Heart left ventricle (tissue), 16 donors: ENCODE measurements at places on chromosomes 7 and 10. TPM values are rescaled to one million over a fixed set of nuclear protein-coding genes. Genes with fewer than 3 reads are reported as not detected.

- peaks cover 13% of the 10 kb centered on the region for H3K4me1 ChIP-seq
- no peak for DNase-seq
- no peak overlapping the region for H3K27ac ChIP-seq
- no peak overlapping the region for H3K4me3 ChIP-seq
- H3K27me3 ChIP-seq: no peaks in the 10 kb centered on the region
Measured at GRCh38 chr10:44193166-44193565, 191.7 kb downstream of the CXCL12 start.

GRCh38 chr7:115217373-115217772 is 295.5 kb downstream of the MDFIC start:
- H3K27ac ChIP-seq: no peak overlapping the region
- H3K4me3 ChIP-seq: no peak overlapping the region
- no peak for DNase-seq

DNA sequence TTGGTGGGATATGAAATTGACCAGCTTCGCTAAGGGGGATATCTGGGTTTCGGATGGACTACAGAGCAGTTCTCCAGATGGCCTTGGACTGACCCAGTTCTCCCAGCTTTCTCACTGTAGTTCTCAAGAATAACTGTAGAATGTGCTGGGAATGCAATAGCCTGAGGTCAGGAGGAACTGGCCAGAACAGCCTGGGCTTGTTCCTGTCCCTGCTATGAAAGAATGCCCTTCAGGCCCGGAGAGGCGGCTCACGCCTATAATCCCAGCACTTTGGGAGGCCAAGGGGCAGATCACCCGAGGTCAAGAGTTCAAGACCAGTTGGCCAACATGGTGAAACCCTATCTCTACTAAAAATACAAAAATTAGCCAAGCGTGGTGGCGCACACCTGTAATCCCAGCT is 12.3 kb upstream of the TSPAN14 start:
- no peaks in the 10 kb centered on the region for H3K36me3 ChIP-seq
- H3K27ac ChIP-seq: no peak overlapping the region
- peaks cover 10% of the 10 kb centered on the region for H3K4me1 ChIP-seq

DNA sequence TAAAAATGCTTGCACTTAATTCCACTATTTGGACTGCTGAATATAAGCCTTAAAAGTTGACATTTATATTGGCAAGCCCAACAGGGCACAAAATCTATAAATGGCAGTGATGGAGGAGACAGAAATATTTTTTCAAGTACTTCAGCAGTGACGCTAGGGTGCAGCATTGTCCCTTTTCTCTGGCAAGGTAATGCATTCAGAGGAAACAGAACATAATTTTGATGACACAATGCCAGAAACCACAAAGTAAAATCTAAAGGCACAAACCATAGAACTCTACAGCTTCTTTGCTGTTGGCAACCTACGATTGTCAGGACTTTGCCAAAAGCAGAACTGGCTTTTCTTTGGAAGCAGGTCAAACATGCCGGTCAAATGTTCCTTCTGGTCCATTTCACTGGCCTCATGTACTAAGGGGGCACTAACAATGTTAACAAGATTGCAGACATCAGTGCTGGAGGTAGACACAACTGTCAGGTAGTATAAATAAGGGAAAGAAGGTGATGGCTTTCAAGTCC is 30.9 kb upstream of the FAM133B start:
- peaks cover 21% of the 10 kb centered on the region for H3K36me3 ChIP-seq
- H3K27ac ChIP-seq: no peak overlapping the region
- peaks cover 8% of the 10 kb centered on the region for H3K4me1 ChIP-seq
- H3K4me3 ChIP-seq: no peak overlapping the region
- peak; percentile 68 for DNase-seq
- no peaks in the 10 kb centered on the region for H3K27me3 ChIP-seq

GRCh38 chr10:74704629-74705357 is 121.6 kb upstream of the KAT6B start:
- H3K36me3 ChIP-seq: peaks cover 7% of the 10 kb centered on the region
- no peaks in the 10 kb centered on the region for H3K27me3 ChIP-seq
- H3K4me3 ChIP-seq: no peak overlapping the region
- no peaks in the 10 kb centered on the region for H3K4me1 ChIP-seq
- no peak overlapping the region for H3K27ac ChIP-seq

- DNase-seq: no peak
- peaks cover 18% of the 10 kb centered on the region for H3K4me1 ChIP-seq
- no peak overlapping the region for H3K27ac ChIP-seq
- no peak overlapping the region for H3K4me3 ChIP-seq
- H3K27me3 ChIP-seq: no peaks in the 10 kb centered on the region
- no peaks in the 10 kb centered on the region for H3K36me3 ChIP-seq
Measured at GRCh38 chr10:32151871-32152270, 95.6 kb upstream of the KIF5B start.

GRCh38 chr7:119335405-119335804 is 937.6 kb upstream of the KCND2 start:
- no peak for DNase-seq
- no peaks in the 10 kb centered on the region for H3K36me3 ChIP-seq
- H3K27ac ChIP-seq: no peak overlapping the region

GRCh38 chr7:128710481-128710880 is 28.7 kb upstream of the CALU start:
- H3K36me3 ChIP-seq: no peaks in the 10 kb centered on the region
- H3K27ac ChIP-seq: no peak overlapping the region
- no peaks in the 10 kb centered on the region for H3K4me1 ChIP-seq
- no peak overlapping the region for H3K4me3 ChIP-seq
- DNase-seq: no peak

GRCh38 chr7:33979807-33980355 is 74.5 kb downstream of the BMPER start:
- no peak for DNase-seq
- no peak overlapping the region for H3K27ac ChIP-seq
- no peaks in the 10 kb centered on the region for H3K36me3 ChIP-seq
- no peak overlapping the region for H3K4me3 ChIP-seq
- no peaks in the 10 kb centered on the region for H3K4me1 ChIP-seq

DNA sequence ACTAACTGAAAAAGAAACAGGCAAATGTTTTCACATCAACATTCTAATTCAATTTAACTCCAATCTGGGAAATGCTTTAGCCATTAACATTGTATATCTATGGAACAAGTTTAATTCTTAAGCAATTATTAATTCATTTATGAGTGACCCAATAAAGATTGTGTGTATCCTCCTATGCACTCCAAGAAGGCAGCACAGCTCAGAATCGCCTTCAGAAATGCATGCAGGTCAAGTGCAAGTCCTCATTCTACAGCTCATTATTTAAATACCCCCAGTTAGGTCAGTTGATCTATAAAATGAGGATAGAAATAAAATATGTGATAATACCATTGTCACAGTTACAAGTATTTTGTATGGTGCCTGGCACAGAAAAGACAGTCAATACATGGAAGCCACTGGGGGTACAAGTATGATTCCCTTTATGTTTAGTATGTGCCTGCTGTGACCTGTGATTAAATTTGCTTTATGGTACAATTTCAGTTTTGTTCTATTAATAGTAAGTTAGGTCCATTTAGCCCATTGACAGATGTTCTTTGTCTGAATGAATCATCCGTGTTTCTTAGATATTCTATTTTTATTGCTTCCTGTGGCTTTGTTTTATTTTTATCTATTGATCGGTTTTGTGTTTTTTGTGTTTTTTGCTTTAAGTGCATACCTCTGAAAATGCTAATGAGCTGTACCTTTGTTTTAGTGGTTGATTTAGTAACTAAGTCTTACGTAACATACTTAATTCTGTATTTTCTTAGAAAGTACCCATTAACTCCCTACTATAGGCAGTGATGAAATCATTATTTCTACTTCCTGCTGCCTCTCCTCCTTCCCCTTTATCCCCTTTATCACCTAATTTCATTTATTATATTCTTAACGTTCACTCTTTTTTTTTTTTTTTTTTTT is 42.8 kb downstream of the CPXM2 start:
- no peaks in the 10 kb centered on the region for H3K4me1 ChIP-seq
- no peaks in the 10 kb centered on the region for H3K36me3 ChIP-seq
- no peak overlapping the region for H3K4me3 ChIP-seq
- no peak overlapping the region for H3K27ac ChIP-seq

DNA sequence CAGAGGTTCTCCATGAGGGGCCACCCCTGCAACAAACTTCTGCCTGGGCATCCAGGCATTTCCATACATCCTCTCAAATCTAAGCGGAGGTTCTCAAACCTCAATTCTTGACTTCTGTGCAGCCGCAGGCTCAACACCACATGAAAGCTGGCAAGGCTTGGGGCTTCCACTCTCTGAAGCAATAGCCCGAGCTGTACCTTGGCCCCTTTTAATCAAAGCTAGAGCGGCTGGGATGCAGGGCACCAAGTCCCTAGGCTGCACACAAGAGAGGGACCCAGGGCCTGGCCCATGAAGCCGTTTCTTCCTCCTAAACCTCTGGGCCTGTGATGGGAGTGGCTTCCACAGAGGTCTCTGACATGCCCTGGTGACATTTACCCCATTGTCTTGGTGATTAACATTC is 43.8 kb downstream of the CDHR3 start:
- DNase-seq: no peak
- H3K36me3 ChIP-seq: no peaks in the 10 kb centered on the region
- H3K27ac ChIP-seq: no peak overlapping the region

GRCh38 chr10:132388891-132389432 is 8.0 kb upstream of the PWWP2B start:
- H3K4me3 ChIP-seq: no peak overlapping the region
- H3K27ac ChIP-seq: no peak overlapping the region
- peaks cover 3% of the 10 kb centered on the region for H3K4me1 ChIP-seq
- no peaks in the 10 kb centered on the region for H3K36me3 ChIP-seq

DNA sequence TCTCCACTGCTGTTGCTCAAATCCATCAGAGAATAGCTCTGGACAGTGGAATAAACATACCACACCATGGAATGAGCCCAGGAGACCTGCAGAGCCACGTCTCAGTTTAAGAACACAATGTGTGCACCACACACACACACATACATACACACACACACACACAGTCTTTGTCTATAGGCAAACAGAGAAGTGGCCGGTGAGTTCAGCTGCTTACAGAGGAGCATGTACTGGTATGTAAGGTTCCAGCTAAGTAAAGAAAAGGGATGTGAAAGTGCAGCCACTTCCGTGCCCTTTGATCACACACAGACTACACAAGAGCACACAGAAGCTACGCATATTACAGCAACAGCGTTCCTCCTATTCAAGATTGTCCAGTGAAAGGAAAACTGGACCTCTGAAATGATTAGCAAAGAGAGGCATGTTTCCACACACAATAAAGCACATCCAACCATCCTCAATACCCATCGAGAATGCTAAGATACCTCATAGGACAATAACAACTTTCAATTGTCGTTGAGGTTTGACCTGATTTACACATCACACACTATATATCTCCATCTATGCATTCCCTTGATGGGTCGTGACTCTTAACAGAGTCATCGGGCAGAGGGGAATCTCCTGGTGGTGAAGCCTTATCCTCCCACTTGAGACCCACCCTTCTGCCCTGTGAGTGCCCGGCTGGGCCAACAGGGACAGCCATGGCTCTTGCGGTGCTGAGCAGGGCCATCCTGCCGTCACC is 23.6 kb downstream of the SLC35B4 start:
- H3K27ac ChIP-seq: no peak overlapping the region
- no peaks in the 10 kb centered on the region for H3K27me3 ChIP-seq
- peaks cover 63% of the 10 kb centered on the region for H3K36me3 ChIP-seq
- no peaks in the 10 kb centered on the region for H3K4me1 ChIP-seq
- DNase-seq: no peak
- H3K4me3 ChIP-seq: no peak overlapping the region

GRCh38 chr7:83413831-83414230 is 235.1 kb downstream of the SEMA3E start:
- H3K27ac ChIP-seq: no peak overlapping the region
- H3K4me1 ChIP-seq: no peaks in the 10 kb centered on the region
- no peaks in the 10 kb centered on the region for H3K36me3 ChIP-seq
- H3K4me3 ChIP-seq: no peak overlapping the region
- no peak for DNase-seq

DNA sequence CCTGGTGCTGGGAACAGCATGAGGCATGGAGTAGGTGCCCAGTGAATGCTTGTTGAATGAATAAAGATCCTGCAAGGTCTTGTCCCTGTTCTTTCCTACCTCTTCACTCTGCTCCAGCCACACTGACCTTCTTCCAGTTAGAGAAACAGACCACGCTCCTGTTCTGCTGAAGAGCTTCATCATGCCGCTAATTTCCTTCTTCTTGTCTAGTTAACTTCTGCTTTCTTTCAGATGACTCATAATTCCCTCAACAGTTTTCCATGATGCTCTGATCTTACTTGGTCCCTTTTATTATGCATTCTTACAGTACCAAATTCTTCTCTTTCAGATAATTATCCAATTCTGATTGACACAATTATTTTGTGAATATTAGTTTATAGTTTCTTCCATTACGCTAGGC is 59.5 kb upstream of the C1QL3 start:
- H3K36me3 ChIP-seq: no peaks in the 10 kb centered on the region
- DNase-seq: no peak
- H3K4me3 ChIP-seq: no peak overlapping the region
- no peak overlapping the region for H3K27ac ChIP-seq

DNA sequence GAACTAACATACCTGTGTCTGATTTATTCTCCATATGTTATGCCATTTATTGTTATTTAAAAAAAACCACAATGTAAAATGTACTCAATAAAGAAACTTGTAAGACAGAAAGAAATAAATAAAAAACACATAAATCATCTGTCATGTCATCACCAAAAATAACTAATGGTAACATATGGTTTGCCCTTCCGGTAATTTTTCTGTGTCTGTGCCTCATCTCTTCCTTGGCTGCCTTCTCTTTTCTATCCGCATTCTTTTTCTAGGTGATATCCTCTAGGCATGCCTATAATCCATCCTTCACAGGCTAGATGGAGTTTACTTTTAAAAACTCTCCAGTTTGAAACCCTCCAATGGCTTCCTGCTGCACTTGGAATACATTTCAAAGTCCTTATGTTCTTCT is 304.0 kb upstream of the ETV1 start:
- H3K4me3 ChIP-seq: no peak overlapping the region
- no peaks in the 10 kb centered on the region for H3K4me1 ChIP-seq
- DNase-seq: no peak

GRCh38 chr10:49759787-49760551 is 2.2 kb downstream of the OGDHL start:
- H3K27me3 ChIP-seq: no peaks in the 10 kb centered on the region
- no peaks in the 10 kb centered on the region for H3K36me3 ChIP-seq
- H3K4me1 ChIP-seq: peaks cover 5% of the 10 kb centered on the region
- H3K27ac ChIP-seq: no peak overlapping the region

The ZFAND2A gene
- 11.3 TPM for total RNA-seq

The OAT gene
- 56.1 TPM for total RNA-seq

The NUDT13 gene
- total RNA-seq: 3.4 TPM

The PPP1R3C gene
- total RNA-seq: 140 TPM

The C10orf62 gene
- total RNA-seq: 1.4 TPM

The FBXO24 gene
- total RNA-seq: 0.66 TPM

The STEAP1 gene
- total RNA-seq: 2.1 TPM

The GFRA1 gene
- total RNA-seq: 1.5 TPM
